ENCODE measurements at places on chromosomes 6 and 20.

- DNase-seq = no peak
Measured at GRCh38 chr6:170416959-170417606, 110.5 kb downstream of the FAM120B start.

GRCh38 chr20:62703853-62704228 is 4.8 kb upstream of the NTSR1 start:
- DNase-seq = no peak

- DNase-seq = no peak
Measured at GRCh38 chr20:47660602-47660905, 124.7 kb downstream of the SULF2 start.

GRCh38 chr6:135323202-135323668 is 142.1 kb downstream of the MYB start:
- DNase-seq = no peak

DNA sequence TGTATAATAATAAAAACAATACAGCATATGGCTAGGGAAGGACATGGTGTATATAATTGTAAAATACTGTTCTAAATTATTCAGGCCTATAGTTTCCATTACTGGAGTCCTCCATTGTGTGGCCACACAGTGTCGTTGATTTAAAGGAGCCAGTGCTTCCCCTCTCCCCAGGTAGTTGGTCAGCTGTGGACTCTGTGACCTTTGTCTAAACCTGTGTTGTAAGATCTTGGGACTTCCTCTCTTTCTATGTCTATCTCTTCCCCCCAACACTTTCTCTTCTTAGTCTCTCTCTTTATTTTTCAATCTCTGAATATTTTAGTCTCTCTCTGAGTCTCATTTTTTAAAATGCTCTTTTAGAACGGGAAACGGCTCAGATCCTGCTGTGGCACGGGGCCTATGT is 35.6 kb downstream of the BRPF3 start:
- DNase-seq = no peak

GRCh38 chr6:27130668-27131428 is 116.7 kb upstream of the PRSS16 start:
- no peak for DNase-seq

DNA sequence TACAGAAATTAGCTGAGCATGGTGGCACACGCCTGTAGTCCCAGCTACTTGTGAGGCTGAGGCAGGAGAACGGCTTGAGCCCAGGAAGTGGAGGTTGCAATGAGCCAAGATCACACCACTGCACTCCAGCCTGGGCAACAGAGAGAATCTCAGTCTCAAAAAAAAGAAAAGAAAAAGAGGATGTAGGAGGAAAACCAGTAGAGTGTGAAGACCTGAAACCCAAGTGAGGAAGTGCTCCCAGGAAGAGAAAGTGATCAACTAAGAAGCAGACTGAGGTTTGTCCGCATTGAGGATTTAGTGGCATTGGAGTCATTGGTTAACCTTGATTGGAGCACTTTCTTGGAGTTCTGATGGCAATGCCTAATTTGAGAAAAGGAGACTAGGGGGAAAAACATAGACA is 20.6 kb upstream of the TASP1 start:
- DNase-seq = no peak

DNA sequence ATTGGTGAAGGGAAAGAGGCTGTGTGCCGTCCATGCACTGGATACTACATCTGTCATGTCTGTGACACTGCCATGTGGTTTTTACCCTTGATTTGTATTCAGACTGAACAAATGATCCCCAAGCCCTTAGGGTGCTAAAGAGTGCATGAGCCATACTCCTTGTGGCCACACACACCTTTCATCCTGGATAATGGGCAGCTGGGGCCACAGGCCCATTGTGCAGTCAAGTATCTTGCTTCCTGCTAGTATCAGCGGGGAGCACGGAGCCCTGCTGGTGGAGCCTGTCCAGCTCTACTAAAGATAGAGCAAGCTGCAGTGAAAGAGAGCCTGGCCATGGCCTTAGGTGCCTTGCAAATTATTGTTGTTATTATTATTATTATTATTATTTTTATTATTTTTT is 75.1 kb downstream of the SLX4IP start:
- DNase-seq = no peak

- DNase-seq = no peak
Measured at GRCh38 chr20:6104493-6105188, 18.2 kb downstream of the FERMT1 start.
